Myometrial cell (primary cell): ENCODE measurements at places on chromosomes 7 and 10. TPM values are rescaled to one million over a fixed set of nuclear protein-coding genes. Genes with fewer than 3 reads are reported as not detected.

The PNLIPRP1 gene
- not detected in 2 replicates for total RNA-seq

The CACNA2D1 gene
- 12.8 and 13.3 TPM in 2 replicates for total RNA-seq

The ITGB8 gene
- 1.2 and 2.5 TPM in 2 replicates for total RNA-seq

The FAM171A1 gene
- total RNA-seq: 16.7 and 18.1 TPM in 2 replicates

The SCART1 gene
- total RNA-seq: under 0.01 and 0.18 TPM in 2 replicates

The NEBL gene
- 3.7 and 4.3 TPM in 2 replicates for total RNA-seq

The VENTX gene
- total RNA-seq: not detected in 2 replicates

The RSBN1L gene
- total RNA-seq: 4.9 and 7.8 TPM in 2 replicates

The HOXA5 gene
- total RNA-seq: 1.7 and 6.2 TPM in 2 replicates

The OR6V1 gene
- not detected in 2 replicates for total RNA-seq

The FKBP6 gene
- total RNA-seq: not detected in 2 replicates

The RELN gene
- 0.29 and 4.4 TPM in 2 replicates for total RNA-seq

The MEIG1 gene
- total RNA-seq: not detected in 2 replicates

The CAV2 gene
- 169 and 192 TPM in 2 replicates for total RNA-seq

The SCIN gene
- not detected in 2 replicates for total RNA-seq

The RPS24 gene
- 2,326 and 2,498 TPM in 2 replicates for total RNA-seq

The PNLIP gene
- not detected in 2 replicates for total RNA-seq

The MINDY3 gene
- total RNA-seq: 31.0 and 31.1 TPM in 2 replicates

The IKZF1 gene
- not detected in 2 replicates for total RNA-seq

The TMEM273 gene
- not detected in 2 replicates for total RNA-seq

The EGFR gene
- total RNA-seq: 33.5 and 34.9 TPM in 2 replicates

The CAMK1D gene
- 0.58 and 1.2 TPM in 2 replicates for total RNA-seq

The FXYD4 gene
- total RNA-seq: not detected in 2 replicates

The ADCY1 gene
- 0.71 TPM in 1 of 2 replicates, not detected in the other for total RNA-seq

The FAM25C gene
- total RNA-seq: not detected in 2 replicates

The ENTPD1 gene
- under 0.01 TPM in 1 of 2 replicates, not detected in the other for total RNA-seq

The SPDYE18 gene
- total RNA-seq: not detected in 2 replicates

The DLD gene
- total RNA-seq: 51.0 and 107 TPM in 2 replicates

The SDK1 gene
- 0.89 and 2.0 TPM in 2 replicates for total RNA-seq

The GHRHR gene
- total RNA-seq: not detected in 2 replicates
